ENCODE measurements at places on chromosomes 2 and 18.

DNA sequence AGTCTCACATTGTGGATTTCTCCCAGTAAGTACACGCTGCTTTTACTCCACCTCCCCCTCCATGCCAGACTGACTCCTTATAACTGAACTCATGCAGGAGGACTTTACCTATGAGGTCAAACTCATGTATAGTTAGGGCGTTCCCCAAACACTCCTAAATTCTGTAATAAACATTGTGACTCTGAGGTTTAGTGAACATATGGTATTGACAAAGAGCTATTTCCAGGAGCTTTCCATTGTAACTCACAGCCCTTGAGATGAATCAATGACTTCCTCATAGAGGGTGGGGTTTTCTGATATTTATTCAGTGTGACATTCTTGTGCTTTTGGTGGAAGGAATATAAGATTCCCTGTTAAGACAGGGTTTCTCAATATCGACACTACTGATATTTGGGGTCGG lies 337.4 kb upstream of the SLC14A2 start:
- no peak for DNase-seq

DNA sequence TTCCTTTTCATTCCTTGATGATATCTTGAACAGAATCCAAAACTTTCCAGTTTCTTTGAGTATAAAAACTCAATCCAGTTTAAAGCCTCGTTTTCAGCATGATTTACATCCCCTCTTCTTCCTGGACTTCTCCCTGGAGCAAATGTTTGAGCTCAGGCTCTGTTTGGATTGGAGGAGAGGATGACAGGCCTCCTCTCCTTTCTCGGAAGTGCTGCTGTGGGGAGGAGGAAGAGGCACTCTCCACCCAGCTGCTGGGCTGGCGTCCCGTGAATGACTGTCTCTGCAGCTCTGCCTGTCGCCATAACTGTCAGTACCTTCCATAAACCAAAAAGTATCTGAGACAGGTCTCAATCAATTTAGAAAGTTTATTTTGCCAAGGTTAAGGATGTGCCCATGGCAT lies 238.2 kb upstream of the AGAP1 start:
- DNase-seq, result no peak

DNA sequence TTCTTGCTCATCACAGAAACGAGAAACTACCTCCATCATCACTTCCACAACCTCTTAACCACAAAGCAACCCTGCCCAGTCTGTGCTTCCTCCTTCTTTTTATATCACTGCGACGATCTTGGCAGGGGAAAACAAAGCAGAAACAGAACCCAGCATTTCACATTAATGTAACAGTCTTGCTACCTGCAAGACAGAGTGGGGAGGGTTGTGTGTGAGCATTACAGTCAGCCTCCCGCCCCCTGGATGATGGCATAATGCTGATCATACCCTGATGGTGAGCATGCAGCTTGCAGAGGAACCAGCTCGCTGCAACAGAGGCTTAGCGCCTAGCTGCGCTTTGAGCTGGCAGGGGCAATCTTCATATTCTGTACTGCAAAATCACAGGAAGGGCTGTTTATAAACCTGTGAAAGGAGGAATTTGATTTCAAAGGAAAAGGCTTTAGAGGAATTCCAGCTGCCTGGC lies 376.1 kb downstream of the IRS1 start:
- DNase-seq, result peak; percentile 62

GRCh38 chr2:170843656-170844055 lies 27.0 kb downstream of the GAD1 start:
- peak; percentile 83 for DNase-seq

DNA sequence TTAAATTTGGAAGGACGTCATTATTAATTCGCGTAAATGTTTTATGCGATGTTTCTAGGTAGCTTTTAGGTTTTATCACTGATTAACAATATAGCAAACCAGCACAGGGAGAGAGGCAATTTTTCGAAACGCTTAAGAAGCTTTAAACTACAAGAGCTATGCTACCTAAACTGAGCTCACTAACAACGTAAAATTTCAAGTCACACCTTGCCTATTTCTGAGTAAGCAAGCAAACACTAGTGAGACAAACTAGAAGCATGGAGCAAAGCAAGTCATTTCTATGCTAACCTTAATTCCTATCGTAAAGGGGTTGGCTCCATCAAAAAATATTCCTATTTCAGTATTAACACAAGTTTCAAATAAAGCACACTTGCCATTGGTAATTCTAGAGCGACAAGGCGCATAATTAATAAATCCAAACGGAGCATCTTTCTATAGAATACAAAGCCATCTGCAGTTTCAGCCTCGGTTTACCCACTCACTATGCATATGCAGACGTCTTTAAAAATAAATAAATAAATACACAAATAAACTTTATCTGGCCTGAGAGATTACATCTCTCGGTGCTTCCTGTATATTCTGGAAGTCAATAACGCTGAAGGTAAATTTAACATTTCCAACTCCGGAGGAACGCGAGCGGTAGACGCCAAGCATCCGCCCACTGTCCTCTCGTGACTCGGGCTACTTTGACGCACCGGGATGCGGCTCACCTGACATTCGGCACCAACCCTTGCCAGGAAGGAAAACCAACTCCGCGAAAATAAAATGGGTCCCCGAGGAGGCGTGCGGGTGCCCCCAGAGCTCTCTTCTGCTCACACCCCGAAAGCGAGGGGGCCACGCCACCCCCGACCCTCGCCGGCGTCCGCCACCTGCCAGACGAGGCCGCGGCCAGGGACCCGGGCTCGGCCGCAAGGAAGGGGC lies 947 bp downstream of the ITSN2 start:
- DNase-seq, result peak; percentile 34

DNA sequence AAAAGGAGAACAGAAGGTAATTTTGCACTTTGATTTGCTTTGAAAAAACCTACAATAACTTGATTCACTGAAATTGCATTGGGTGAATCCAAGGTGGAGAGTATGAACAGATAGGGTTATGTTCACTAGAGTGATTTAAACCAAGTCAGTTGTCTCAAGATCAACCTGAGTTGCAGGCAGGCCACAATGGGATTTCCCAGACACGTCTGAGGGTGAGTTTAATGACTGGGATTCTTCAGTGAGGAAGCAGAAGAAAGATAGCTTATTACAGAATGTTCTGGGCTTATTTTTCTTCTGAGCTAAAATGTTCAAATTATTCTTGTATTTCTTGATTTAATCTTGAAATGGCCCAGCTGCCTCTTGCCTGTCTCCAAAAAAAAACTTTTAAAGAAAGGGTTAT lies 20.1 kb downstream of the COL4A4 start:
- no peak for DNase-seq

DNA sequence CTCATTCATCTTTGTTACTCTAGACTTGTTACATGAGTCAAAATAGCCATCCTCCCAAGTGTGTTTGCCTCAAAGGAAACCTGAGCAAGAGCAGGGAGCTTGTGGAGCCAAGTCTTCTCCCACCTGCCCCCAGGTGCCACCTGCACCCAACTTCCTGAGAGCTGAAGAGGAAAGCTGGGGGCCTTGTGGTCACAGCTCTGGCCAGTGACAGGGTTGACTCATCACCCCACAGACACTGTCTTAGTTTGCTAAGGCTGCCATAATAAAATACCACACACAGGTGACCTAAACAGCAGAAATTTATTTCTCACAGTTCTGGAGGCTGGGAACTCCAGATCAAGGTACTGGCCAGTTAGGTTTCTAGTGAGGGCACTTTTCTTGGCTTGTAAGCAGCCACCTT lies 99.6 kb downstream of the TPGS2 start:
- DNase-seq, result no peak

DNA sequence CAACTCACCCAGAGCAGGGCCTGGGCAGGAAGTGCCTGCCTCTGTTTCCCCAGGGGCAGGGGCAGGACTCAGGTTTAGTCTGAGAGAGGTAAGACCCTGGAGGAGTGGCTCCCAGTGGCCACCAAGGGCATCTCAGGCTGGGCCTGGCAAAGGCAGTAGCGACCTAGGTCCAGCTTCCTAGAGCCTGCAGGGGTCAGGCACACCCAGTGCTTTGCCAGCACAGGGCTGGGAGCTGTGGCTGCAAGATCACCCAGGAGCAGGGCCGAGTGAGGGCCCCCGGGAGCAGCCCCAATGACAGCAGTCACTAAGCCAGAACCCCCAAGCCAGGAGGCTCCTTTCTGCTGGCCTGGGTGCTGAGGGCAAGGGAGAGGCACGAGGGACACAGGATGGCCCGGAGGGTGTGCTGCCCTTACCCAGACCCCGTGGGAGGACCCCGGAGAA lies 8.8 kb upstream of the DUSP2 start:
- no peak for DNase-seq

DNA sequence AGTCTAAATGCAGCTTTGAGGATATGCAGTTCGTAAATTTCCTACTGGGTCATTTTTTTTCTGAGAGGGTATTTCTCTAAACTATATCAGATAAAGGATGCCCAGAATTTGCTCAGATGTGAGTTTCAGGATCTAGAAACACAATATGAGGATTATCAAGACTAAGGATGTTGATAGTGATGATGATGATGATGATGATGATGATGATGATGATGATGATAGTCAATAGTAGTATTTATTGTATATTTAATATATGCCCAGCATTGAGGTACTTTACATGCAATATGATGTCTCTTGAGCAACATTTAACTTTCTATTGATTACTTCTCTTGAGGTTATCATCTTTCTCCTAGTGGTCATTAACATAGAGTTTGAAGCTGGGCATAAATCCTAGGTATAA lies 222.1 kb upstream of the NRP2 start:
- no peak for DNase-seq

DNA sequence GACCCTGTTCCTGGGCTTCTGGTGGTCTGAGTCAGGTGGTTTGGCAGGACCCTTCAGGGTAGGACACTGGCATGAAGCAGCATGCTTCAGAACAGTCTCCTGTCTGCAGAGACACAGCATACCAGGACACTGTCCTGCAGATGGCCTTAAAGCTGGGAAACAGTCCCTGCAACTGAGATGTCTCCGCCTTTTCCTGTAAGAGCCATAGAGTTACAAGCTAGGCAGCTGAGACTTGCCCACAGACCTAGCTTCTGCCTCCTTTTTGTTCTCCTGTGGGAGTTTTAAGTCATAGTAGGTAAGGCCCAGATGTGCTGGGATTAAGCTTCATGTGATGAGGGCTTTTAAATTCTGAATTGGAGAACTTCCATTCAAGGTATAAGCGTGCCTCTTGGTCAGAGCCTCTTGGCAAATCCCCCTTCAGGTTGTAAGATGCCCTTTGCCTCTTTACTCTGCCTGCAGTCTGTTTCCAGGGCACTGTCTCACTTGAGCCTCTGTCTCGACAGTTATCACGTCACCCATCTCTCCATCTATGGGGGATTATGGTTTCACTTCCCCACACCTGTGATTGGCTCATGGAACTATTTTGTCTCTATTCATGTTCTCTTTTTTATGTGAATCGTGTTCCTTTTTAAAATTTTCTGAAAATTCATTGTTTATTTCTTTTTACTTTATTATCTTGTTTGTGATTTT lies 51.8 kb downstream of the COA5 start:
- peak; percentile 13 for DNase-seq

DNA sequence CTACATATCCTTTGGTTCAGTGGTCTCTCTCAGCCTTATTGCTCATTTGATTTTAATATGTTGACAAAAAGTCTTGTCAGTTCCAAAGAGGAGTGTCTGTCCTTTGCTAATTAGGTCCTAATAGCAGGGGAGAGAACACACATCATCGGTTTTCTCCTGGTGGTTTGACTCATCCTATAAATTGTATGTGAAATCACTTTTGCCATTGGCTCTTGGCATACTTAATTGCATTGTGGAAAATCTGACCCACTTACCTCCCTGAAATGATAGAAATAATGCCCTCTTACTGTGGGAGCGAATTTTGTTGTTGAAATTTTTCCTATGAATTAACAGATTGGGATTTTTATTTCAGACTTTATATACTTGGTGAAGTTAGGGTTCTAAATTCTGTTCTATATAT lies 58.3 kb downstream of the MTCL1 start:
- DNase-seq, result no peak

- DNase-seq, result peak; percentile 13
These were observed 488.7 kb downstream of the SUCLG1 start for GRCh38 chr2:83970217-83970929.

DNA sequence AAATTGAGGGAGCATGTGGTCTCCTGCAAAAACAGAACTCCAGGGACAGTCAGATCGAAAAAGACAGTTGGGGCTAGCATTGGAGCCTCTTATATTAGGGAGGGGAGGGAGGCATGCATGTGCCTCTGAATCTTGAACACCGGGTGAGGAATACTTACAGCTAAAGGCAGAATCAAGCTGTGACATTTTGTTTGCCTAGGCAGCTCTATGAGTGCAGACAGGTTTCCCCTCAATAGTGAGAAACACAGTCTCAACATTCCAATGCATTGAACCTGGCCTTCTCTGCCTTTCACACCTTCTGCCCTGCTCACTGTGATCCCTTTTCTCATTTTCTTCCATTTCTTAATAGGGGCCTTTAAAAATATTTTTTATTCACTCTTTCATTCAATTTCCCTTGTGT lies 140.4 kb downstream of the THSD7B start:
- no peak for DNase-seq

DNA sequence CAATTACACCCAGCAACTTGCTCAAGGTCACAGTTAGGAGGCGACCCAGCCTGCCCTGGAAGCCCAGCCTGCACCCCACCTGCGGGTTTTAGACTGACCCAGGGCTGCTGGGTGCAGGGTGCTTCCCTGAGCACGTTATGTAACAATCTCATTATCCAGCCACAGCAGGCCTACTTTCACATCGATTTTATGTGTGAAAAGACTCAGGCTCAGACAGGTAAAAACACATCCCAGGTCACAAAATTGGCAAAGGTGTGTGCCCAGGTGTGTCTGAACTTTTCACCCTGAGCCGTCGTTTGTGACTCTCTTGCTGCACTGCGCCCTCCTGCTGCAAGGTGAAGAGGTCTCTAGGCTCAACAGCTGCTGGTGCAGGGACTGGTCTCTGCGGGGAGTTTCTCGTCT lies 668.2 kb upstream of the HS6ST1 start:
- no peak for DNase-seq

DNA sequence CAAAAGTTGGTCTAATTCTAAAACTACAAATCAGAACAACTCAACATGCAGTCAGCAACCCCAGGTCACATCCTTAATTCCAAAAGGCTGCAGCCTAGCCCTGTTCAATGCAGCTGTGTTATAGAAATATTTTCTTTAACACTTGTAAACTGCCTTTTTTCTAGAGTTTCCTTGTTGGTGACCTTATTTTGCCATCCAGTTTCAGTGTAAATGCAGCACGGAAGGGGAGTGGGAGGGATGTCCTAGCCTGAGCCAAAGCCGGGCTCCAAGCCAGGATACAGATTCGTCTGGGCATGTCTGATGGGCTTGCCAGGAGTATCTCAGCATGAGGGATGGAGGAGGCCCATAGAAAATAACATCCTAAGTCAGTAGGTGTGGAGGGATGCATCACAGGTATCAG lies 17.7 kb upstream of the SP3 start:
- no peak for DNase-seq

DNA sequence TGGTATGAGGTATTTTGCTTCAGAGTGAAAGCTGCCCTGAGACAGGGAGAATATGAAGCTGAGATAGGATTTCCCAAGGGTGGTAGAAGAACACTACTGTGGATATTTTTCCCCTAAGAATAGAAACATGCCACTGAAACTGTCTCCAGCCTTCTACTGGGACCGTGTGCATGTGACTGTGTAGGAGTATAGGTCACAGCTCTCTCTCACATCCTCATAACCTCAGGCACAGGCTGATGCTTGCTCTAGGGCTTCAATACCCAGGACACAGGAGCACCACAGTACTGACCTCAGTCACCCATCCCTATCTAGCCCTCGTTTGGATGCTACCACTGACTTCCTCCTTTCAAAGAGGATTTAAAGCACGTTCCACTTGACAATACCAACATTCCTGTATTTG lies 67.2 kb downstream of the REV1 start:
- no peak for DNase-seq

- no peak for DNase-seq
These were observed 318.5 kb upstream of the TNP1 start for GRCh38 chr2:217178341-217178740.

Measured in common myeloid progenitor, CD34-positive (primary cell).